Stimulated activated CD4-positive, alpha-beta T cell treated with anti-CD3 and anti-CD28 coated beads, TNF-alpha, amount 100 ng/mL, for 48 hours (primary cell): ENCODE measurements at places on chromosomes 2 and 18.

GRCh38 chr2:168697668-168698121 lies 104.7 kb upstream of the NOSTRIN start:
- DNase-seq: no peak

DNA sequence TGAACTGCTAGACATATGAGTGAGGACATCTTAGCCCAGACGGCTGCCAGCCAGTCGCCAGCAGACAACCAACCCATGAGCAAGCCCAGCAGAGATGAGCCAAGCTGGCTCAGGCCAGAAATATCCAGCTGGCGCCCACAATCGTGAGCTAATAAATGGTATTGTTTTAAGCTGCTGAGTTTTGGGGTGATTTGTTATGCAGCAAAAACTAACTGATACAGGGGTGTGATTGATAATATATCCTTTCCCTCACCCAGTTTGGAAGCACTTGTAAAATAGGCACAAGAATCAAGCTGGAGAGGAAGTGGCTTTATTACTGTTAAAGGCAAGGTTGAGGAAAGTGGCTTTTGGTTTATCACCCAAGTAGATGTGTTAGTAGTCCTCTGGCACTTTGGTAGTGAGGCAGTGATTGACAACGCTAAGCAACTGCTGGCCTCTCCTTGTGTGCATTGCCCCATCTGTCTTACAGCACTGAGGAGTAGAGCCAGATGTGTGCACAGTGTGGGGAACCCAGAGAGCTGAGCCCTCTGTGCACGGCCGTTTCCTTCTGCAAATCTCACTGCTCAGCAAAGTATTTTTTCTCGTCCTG lies 110.1 kb downstream of the MYO1B start:
- no peak for DNase-seq

GRCh38 chr2:216066230-216066629 lies 15.4 kb downstream of the PECR start:
- DNase-seq: no peak

GRCh38 chr18:79548986-79549637 lies 130.5 kb upstream of the CTDP1 start:
- no peak for DNase-seq

GRCh38 chr18:59512025-59512755 lies 153.1 kb upstream of the LMAN1 start:
- no peak for DNase-seq

DNA sequence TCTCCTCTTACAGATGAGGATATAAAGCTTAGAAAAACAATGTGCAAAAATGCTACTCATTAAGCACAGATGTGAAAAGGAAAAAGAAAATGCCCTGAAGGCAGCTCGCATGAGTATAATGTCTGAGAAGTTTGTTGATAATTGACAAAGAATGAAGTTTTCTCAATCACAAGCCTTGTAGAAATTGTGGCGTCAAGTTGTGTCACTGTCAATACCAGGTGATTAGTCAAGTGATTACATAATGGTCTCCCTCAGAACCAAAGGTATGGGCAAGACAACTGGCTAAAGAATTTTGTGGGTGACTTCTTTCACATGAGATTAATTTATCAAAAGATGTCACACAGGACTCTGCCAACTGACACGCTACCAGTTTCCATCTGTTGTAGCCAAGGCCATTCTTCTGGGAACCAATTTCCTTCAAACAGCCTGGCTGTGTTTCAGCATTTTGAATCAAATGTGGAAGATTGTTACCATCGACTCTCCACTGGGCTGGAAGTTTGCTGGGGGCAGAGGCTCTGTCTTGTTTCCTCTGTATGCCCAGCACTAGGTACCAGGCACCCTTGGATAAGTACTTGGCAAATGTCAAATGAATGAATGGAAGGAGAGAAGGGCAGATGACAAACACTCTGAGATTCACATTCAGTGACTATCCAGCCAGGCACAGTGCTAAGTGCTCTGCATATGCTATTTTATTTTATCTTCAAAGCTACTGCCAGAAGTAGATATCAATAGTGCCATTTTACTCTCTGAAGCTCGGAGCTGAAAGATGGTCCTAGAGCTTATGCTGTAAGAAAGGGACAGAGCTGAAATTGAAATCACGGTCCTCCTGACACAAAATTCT lies 5.9 kb upstream of the FN1 start:
- DNase-seq: no peak

- DNase-seq: no peak
Measured at GRCh38 chr2:149365931-149366583, 35.7 kb downstream of the LYPD6 start.

GRCh38 chr18:47108373-47108772 lies 41.9 kb downstream of the HDHD2 start:
- no peak for DNase-seq
